ENCODE measurements at places on chromosomes 16 and 17. TPM values are rescaled to one million over a fixed set of nuclear protein-coding genes. Genes with fewer than 3 reads are reported as not detected.

- peak; percentile 67 for DNase-seq
Measured at GRCh38 chr16:1105888-1106620, 10.0 kb upstream of the C1QTNF8 start.

DNA sequence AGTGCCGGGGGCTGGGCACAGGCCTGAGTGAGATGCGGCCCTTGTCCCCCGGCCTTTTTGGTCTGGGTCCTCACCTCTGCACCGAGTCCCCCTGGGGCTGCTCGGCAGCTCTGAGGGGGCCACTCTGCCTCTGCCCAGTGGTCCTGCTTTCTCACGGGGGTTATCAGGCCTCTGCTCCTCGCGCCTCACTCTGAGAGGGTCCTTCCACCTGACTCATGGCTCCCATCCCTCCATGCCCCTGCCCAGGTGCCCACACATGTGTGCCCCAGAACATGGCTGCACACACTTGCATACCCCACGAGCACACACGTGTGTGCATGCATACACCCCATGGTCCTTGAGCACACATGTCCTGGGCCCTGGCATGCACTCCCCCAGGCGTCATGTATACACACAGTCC is 53.7 kb downstream of the CMIP start:
- DNase-seq = no peak

- no peak for DNase-seq
Measured at GRCh38 chr16:27085182-27085581, 18.5 kb downstream of the C16orf82 start.

- DNase-seq = no peak
Measured at GRCh38 chr16:67339453-67339852, 12.8 kb downstream of the LRRC36 start.

- no peak for DNase-seq
Measured at GRCh38 chr16:67820608-67821259, 14.0 kb downstream of the TSNAXIP1 start.

- DNase-seq = no peak
Measured at GRCh38 chr17:16986391-16986790, 14.5 kb upstream of the TNFRSF13B start.

DNA sequence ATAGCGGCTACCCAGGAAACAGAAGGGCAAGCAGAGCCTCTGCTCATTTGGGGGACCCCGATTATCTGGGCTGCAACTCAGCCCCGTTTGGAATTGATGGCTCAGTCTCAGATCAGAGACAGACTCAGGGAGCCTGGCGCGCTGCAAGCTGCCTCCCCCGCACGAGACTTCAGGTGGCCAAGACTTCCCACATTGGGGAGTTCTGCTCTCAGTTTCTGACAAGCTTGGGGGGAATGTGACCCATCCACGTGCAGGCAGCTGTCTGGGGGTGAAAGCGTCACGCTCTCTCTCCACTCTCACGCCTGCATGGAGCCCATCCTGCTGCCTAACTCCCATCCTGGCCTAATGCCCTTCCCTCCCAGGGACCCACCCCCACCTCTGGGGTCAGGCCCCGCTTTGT is 157.6 kb upstream of the GSE1 start:
- DNase-seq = no peak

DNA sequence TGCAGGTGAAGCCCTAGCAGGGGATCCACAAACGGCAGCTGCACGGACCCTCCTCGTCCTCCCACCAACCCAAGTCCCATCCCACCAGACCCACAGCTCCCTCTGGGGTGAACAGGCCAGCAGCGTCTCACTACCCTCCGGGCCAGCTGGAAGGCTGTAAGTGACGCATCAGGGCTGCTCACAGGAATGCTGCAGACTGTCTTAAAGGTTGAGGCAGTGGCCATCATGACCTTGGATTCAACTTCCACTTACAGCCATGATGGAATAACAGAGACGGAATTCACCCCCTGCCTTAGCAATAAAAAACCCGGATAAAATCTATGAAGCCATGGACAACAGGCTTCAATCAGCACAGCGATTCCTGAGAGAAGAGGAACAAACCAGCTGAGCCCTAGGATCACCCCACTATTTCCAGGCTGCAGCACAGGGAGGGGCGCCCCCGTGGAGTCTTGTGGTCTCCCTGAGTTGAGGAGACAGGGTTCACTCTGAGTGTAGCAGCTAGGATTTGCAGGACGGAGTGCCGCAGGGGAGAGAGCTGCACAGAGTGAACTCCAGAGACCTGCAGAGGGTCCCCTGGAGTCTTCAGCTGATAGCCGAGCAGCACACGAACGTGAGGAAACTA is 10.5 kb downstream of the FAM83G start:
- peak; percentile 46 for DNase-seq

- DNase-seq = no peak
Measured at GRCh38 chr16:84925092-84925772, 86.1 kb downstream of the ZDHHC7 start.

DNA sequence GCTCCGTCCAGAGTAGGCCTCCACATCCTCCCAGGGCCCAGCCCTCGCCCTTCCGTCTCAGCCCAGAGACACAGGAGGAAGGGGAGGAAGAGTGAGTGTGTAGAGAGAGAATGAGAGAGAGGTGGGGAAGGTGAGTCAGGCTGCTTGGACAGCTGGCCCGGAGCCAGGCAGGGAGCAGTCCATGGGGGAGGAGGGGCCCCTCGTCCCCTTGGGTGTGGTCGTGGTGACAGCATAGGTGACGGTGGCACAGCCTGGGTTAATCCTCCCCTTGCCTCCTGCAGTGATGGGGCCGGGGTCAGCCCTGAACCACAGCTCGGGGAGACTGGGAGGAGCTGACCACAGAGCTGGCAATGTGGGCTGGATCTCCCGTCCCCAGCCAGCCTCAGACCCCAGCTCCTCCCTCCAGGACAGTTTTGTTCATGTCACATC is 36.5 kb downstream of the FA2H start:
- DNase-seq = no peak

GRCh38 chr17:76575570-76575969 is 10.1 kb downstream of the ST6GALNAC2 start:
- no peak for DNase-seq

GRCh38 chr16:77961814-77962213 is 60.5 kb upstream of the CLEC3A start:
- no peak for DNase-seq

DNA sequence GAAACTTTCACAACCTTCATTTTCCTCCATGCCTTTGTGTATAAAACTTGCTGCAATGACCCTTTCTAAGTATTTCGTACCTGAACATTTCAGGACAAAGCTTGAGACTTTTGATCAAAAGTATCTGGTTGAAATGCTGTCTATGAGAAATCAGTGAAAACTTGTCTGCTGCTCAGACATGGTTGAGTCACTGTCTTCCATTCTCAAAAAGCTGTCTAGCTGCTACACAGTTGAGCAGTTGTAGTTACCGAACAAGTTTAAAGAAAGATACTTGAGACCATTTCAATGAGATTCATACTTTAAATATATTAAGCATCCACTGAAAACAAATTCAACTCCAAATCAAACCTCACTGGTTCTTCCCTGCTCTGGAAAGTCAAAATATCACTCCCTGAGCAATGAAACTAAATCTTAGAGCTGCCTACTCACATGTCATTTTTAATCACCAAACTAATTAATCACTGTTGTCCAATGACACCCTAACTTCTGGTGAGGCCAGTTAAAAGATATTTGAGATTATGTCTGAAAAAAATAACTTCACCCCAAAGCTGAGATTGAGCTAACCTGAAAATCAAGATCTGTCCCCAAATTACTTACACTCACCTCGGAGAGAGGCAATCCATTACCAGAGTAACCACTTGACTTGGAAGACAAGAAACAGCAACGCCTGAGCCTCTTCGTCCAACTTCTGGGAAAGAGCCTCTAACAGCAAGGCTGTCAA is 488 bp downstream of the TMEM100 start:
- no peak for DNase-seq

- no peak for DNase-seq
Measured at GRCh38 chr17:80146121-80147034, 550 bp downstream of the EIF4A3 start.

- DNase-seq = no peak
Measured at GRCh38 chr17:14730821-14731220, 429.9 kb downstream of the HS3ST3B1 start.

GRCh38 chr16:540645-541340 is 13.3 kb downstream of the CAPN15 start:
- no peak for DNase-seq

GRCh38 chr17:45248132-45248957 is 13.5 kb downstream of the SPATA32 start:
- no peak for DNase-seq

DNA sequence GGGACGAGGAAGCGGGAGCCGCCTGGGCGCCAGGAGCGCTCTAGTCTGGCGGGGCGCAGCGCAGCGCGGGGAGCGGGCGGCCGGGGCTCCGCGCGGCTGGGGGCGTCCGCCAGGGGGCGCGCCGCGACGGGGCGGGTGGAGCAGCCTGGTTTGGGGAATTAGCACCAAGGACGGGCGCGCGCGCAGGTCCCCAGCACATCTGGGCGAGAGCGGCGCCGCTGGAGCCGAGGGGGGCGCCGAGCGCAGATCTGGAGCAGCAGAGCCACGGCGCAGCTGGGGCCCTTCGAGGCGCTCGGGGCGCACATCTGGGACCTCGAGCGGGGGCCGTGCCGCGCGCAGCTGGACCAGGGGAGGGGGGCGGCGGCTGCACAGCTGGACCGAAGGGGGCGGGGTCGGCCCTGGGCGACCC is at the start of gene NXPH3:
Gene NXPH3, plus strand, starts transcription at position 193 of the 409 bp plus-strand sequence. CDS start 349 bp downstream, outside the sequence.
- peak; percentile 45 for DNase-seq

DNA sequence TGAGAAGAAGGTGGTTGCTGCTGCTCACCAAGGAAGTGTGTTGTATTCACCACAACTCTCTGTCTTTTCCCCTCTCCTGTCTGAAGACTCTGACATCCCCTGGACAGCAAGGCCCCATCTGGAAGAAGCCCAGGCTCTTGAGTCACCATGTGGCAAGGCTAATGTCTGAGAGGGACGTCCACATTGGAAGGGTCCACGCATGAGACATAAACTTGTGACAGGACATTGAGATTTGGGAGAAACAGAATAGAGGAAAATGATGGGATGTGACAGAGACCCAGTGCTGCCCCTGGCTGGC is 176.5 kb downstream of the IRF8 start:
- DNase-seq = no peak

Gene C17orf107
- 0.71 TPM for polyA plus RNA-seq

Gene OTOP3
- not detected for polyA plus RNA-seq

Gene CBFA2T3
- 2.1 TPM for polyA plus RNA-seq

Gene TSC2
- polyA plus RNA-seq = 165 TPM

Gene ASGR2
- 2.0 TPM for polyA plus RNA-seq

Gene ITGB4
- polyA plus RNA-seq = 9.6 TPM

Gene NLRC5
- 5.3 TPM for polyA plus RNA-seq

All from left kidney (tissue), 8 donors.